ENCODE measurements at places on chromosomes 5 and 9.

DNA sequence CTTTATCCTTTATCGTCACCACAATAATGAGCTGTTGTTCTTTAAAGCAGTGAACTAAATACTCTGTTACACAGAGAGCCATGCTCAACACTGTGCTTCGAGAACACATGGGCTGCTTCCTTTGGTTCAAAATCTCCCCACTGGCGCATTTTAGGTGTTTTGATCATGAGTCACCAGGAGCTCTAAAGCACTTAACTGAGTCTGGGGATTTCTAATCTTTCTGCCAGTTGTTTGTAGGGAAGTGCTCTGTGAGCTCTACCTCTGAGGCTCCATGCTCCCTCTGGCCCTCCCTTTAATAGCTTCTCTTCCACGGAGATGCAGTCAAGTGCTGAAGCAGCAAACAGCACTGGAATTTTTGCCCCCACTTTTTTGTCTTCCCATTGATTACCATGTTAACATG is 17.0 kb downstream of the ERAP2 start:
- DNase-seq = no peak

DNA sequence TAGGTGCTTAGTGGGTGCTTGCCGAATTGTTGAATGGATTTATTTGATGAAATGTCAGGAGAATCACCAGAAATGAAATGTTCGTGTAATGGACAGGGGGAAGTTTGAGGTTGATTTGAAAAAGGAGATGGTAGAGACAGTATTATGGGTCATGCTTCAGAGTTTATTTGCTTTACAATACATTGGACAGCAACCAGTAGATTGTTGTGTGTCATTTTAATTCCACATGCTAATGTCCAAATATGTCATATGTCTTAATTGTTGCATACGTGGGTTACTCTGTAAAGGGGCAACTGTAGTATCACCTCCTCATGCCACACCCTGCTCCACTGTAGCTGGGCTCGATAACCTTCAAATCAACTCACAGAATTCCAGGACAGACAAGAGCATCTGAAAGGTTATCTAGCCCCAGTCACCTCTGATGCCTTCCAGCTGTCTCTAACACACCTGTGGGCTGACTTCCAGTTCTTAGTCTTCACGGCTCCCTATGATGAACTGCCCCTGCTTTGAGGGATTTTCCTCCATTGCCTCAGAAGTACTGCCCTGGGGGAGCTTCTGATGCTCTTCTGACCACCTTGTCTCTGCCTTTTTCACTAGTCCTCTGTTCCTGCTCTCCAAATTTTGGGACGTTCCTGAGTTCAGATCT is 1.7 kb downstream of the PDCD1LG2 start:
- no peak for DNase-seq

DNA sequence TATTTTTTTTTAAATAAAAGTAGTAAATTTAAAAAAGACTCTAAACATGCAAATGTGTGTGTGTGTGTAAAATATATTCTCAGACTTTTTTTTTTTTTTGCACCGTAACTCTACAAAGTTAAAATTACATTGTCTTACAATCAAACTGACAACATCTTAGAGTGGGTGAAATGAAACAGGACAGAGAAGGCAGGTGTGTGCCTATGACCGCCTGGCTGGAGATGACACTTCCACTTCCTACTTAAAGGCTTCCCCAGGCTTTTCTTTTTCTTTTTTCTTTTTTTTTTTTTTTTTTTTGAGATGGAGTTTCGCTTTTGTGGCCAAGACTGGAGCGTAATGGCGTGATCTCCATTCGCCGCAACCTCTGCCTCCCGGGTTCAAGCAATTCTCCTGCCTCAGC is 2.7 kb upstream of the AK1 start:
- no peak for DNase-seq

GRCh38 chr9:124899845-124900244 is 37.9 kb downstream of the ARPC5L start:
- DNase-seq = no peak

DNA sequence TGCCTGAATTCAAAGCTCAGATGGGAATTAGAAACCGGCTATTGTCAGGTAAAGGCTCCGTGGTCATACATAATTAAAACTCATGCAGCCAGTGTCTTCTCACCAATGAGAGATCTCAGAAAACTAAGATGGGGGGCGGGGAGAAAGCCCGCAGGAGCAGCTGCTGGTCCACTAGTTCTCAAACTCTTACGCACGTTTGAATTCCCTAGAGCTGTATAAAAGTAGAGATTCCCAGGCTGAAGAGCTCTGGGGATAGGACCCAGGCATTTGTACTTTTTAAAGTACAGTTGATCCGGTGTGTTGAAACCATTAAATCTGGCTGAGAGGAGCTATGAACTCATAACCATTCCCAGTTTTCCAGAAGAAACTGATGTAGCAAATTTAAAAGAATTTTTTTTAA is 68.5 kb downstream of the FRMD3 start:
- no peak for DNase-seq

DNA sequence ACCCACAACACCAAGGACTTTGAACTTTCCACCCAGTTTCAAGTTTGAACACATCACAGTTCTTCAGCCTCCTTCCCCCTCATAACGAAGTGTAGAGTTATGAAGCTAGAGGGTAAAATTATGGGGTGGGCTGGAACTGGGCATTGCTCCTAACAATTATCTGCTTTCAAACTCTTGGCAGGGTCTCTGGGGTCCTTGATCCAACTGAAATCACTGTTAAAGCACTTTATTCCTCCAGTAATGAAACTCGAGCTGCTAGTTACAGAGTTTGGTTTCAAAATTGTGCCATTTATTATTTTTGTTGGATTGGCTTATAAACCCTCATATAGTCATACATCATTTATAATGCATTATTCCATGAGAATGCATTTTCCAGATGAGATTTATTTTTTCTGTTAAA is 158.5 kb downstream of the RGS3 start:
- DNase-seq = no peak

- DNase-seq = no peak
Observed at GRCh38 chr5:161333194-161333880, 213.2 kb downstream of the GABRB2 start.

DNA sequence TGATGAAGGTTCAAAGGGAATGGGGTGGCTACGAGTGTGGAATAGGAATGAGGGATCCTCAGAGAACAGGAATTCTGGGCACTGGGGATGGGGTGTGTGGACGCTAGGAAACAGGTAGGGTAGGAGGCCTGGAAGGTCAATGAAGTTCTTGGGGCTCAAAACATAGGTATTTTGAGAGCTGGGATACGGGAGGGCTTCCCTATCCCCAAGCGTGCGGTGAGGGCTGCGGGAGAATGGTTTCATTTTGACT is 718 bp downstream of the QSOX2 start:
- DNase-seq = no peak

DNA sequence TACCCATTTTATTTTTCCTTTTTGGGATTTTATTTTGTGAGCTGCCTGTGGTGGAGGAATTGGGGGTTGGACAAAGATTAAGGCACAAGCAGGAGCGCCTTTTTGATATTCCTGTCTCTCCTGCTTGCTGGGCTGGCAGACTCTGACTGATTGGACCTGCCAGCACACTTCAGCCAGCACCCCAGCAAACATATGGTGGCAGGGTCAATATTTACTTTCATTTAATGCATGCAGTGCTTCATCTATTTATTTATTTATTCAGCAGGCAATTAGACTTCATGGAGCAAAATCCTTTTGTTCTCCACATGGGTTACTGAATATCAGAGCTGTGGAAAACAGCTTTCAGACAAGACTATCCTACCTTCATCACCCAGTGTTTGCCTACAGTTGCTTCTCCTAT is 48.4 kb upstream of the EPB41L4A start:
- DNase-seq = no peak

GRCh38 chr9:96078897-96079490 is 203.5 kb downstream of the ERCC6L2 start:
- DNase-seq = no peak

GRCh38 chr5:148573374-148573773 is 81.0 kb downstream of the HTR4 start:
- DNase-seq = no peak

DNA sequence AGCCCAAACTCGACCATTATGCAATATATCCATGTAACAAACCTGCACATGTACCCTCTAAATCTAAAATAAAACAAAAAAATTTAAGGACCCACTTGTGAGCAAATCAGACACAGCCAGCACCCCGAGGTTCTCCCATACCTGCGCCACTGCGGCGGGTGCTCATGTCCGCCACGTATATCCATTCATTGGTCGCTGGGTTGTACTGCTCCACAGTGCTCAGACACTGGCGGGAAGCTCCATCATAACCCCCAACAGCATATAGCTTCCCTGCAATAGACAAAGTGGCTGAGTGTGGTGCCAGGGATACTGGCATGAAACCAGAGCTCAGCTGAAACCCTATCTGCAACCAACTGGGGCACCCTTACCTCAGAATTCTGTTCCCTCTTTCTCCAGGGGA is 102.0 kb downstream of the KLHL3 start:
- DNase-seq = no peak

GRCh38 chr5:91219803-91220371 is 163.2 kb downstream of the ARRDC3 start:
- no peak for DNase-seq

- no peak for DNase-seq
Observed at GRCh38 chr5:25119650-25120049, 474.9 kb upstream of the CDH10 start.

GRCh38 chr9:128554155-128554862 is 1.9 kb downstream of the SPTAN1 start:
- DNase-seq = no peak

Measured in renal cortex interstitium (tissue), 15 donors.